ENCODE measurements at places on chromosomes 13 and 19. TPM values are rescaled to one million over a fixed set of nuclear protein-coding genes. Genes with fewer than 3 reads are reported as not detected.

GRCh38 chr13:90723381-90723780 lies 624.1 kb upstream of the MIR17HG start:
- no peak for DNase-seq

DNA sequence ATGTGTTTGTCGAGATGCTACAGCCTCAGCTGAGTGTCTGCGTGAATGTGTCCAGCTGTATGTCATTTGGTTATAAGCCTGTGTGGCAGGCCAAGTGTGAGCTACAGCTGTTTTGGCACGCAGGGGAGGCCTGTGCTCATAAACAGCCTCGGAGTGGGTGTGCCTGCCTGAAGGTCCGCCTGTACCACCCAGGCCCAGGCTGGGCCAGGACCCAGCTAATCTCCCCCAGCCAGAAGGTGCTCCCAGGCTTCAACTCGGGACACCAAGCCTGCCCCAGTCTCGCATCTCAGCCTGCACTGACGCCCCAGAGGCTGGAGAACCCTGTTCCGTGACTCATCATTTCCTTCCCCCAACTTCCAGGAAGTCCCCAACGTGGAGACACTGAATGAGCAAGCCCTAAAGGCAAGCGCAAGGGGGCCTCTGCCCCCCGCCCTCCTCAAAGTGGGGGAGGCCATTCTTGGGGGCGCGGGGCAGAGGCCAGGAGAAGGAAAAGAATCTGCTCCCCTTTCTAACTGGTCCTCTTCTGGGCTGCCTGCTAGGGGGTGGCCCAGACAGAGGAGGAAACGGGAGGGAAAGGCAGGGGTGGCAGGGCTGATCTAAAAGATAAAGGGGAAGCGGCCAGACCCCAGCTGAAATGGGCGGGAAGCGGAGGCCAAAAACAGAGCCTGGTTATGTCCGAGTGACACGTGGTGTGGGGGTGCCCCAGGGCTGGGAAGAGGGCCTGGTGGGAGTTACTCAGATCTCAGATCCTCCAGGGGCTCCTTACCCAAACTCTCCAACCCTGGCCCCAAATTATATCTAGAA lies 2.0 kb downstream of the SLC1A5 start:
- DNase-seq = no peak

GRCh38 chr13:51802631-51803418 lies 1.1 kb downstream of the DHRS12 start:
- no peak for DNase-seq

The MIR17HG gene
- total RNA-seq = 21.8 TPM

All from type B pancreatic cell (in vitro differentiated cells).